ENCODE measurements at places on chromosomes 13 and 19.

DNA sequence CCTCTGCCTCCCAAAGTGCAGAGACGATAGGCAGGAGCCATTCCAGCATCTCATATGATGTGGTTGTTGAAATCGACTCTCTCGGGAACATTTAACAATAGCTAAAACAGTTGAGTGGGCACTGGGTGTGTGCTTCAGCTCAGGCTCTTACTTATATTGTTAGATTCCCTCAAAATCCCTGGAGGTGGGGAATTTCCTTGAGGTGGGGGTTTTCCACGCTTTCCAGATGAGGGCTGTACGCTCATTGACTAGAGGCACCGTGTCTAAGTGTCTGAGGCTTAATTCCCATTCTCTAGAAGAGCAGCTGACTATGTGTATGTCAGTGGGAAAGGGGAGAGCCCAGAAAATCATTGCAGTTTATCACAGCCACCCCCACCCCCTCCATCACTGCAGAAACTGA, 10.8 kb upstream of the GRAMD1A start:
- DNase-seq: no peak

GRCh38 chr19:46624958-46625661, at the start of gene PTGIR:
TSS of gene PTGIR (minus strand) at chr19:46625089. CDS start at chr19:46624225, 864 bp downstream.
- DNase-seq: no peak

DNA sequence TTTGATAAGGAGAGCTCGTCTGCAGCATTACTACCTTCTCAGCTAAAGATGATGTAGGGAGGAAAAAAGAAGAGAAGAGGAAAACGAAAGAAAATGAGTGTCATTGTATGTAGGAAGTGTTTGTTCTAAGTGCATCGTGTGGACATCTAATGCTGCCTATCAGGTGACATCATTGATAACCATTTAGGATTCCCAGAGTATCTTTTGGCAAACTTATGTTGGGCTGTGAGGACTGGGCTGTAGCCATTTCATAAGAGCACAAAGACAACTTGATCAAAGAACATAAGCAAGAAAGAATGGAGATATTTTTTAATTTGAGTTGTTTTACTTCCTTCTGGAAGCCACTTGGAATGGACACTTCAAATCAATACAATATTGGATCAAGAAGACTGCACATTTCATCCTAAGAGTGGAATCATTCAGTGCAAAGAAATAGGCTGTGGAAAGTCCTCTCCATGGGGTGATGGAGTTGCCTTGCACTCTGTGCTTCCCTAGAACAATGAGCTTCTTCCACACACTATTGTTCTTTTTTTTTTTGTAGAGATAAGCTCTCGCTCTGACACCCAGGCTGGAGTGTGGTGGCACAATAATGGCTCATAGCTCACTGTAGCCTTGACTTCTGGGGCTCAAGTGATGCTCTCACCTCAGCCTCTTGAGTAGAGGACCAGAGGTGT, 52.4 kb upstream of the UBL3 start:
- DNase-seq: no peak

GRCh38 chr19:29139227-29139626, 73.7 kb downstream of the UQCRFS1 start:
- DNase-seq: no peak

GRCh38 chr13:112629161-112629560, 41.2 kb upstream of the TUBGCP3 start:
- no peak for DNase-seq

GRCh38 chr19:7187605-7188339, 106.4 kb downstream of the INSR start:
- no peak for DNase-seq

DNA sequence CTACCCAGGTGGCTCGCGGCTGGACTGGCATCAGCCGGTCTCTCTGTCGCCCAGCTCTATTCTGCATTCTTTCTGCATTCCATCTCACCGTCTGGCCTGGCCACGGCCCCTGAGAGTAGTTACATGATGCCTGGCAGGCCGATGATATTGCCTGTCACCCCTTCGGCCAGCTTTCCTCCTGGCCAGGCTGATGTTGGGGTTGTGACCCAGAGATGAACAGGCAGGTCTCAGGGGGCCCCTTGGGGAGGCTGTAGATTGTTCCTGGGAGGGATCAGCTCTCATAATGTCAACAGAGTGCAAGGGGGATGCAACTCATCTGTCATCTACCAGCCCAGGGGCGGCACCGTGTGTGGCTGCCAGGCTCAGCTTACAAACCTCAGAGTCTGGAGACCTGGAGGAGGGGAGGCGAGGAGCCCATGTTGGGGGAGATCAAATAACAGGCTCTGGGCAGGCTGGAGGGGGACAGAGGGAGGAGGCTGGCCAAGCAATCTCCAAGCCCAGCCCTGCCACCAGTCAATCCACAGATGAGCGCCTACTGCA, 13.6 kb upstream of the FBXO17 start:
- DNase-seq: no peak

Data from SK-MEL-5 (cell line).